Stimulated activated CD4-positive, alpha-beta T cell treated with anti-CD3 and anti-CD28 coated beads, Interleukin-4, amount 100 ng/mL, for 48 hours (primary cell): ENCODE measurements at places on chromosomes 1 and 21.
A peak's percentile ranks its signal among the peaks of the same experiment; 100 is the strongest.

DNA sequence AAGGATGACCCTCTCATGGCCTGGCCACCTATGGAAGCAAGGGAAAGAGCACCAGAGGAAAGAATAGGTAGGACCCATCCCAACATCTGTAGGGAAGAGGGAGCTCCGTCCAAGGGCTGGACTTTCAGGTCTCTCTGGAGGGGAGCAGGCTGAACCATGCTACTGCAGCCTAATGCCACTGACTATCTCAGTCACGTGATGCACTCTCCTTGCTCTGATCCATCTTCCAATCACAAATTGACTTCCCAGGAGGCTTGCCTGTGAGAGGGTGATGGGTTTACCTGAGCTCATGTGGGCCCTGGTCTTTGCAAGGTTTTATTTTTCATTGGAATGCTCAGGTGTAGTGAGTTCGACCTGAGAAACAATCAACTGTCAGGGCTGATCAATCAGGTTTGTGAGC, 128.8 kb downstream of the CACNA1E start:
- DNase-seq: no peak

GRCh38 chr1:184387069-184387475, 243 bp downstream of the C1orf21 start:
- DNase-seq: no peak

DNA sequence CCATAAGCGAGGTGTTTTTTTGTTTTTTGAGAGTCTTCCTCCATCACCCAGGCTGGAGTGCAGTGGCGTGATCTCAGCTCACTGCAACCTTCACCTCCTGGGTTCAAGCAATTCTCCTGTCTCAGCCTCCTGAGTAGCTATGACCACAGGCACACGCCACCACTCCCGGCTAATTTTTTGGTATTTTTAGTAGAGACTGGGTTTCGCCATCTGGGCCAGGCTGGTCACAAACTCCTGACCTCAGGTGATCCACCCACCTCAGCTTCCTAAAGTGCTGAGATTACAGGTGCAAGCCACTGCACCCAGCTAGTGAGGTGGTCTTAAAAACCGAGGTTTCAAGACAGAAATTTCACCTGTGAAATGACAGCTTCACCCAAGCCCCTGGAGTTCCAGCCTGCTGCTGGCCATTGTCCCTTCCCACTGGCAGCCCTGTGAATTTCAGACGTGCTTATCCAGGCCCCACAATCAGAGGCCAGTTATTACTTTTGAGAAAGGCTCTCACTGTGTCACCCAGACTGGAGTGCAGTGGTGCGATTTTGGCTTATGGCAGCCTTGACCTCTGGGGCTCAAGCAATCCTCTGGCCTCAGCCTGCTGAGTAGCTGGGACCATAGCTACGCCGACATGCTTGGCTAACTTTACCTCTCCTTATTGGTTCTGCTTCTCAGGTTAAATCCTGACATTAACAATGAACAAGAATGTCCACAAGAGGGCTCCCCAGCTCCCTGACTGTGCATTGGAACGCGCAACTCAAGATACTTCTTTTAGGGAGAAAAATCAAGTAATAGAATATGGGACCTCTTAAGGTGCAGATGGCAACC, 19.4 kb downstream of the ENO1 start:
- DNase-seq: no peak

DNA sequence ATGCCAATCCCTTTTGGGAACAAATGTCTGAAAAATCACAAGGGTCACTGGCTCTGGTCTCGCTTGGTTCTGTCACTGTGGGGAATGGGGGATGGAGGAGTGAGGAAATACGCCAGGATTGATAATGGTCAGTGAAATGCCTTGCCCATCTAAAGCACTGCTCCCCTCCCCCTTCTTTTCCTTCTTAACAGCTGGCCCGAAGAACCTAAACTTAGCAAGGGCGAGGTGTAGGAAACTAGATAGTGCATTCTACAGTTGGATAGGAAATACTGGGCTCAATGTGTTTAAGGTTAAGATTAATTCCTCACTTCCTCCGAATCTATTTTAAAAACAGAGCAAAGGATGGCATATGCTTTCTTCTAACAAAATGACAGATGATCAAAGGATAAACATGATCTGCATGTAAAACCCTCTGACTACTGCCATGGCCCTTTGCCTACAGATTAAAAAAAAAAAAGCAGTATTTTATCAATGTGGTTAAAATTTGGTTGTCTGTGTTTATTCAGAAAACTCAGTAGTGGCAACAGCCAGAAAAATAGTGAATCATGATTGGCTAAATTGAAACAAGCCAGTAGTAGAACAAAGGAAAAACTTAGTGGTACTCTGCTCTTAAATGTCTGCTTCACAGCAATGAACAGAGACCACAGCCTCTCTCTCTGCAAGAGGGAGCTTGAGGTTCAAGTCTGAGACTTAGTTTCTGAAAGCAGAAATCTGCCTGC, 86.1 kb upstream of the VAV3 start:
- DNase-seq: no peak

- no peak for DNase-seq
Observed at GRCh38 chr1:161200992-161201835, 953 bp upstream of the NDUFS2 start.

DNA sequence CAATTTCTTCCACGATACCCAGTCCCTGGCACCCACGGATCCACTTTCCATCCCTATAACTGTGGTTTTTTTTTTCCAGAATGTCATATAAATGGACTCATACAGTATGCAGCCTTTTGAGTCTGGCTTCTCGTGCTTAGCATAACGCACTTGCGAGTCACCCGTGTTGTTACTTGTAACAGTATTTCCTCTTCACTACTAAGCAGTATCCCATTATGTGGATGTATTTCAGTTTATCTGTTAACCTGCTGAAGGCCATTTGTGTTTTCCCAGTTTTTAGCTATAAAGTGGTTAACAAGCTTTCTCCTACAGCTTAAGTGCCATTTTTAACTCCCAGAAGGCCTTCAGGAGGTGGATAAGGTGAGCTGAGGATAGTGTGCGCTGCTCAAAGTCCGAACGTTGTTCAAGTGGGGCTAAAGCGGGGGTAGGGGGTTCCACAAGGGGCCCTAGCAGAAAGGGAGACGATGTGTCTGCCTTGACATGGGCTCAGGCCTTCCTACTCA, 829 bp downstream of the ADAR start:
- no peak for DNase-seq

GRCh38 chr1:243638186-243638585, 211.9 kb downstream of the AKT3 start:
- DNase-seq: no peak

DNA sequence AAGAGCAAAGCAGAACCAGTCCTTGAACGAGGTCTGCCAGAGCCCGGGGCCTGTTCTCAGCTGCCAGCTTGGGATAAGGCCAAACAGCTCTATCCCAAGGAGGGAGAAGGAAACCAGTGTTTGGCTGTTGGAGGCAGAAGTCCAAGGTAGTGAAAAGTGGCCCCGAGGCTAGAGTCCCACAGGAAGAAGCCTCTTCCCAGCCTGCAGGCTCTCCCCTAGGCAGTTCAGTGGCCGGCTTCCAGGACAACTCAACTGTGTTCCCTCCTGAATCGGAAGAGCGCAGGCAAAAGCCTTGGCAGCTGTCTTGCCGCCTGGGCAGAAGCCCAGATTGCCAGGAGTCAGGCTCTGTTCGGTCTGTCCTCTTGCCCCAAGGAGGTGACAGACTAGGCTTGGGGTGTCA, 19.3 kb downstream of the QSOX1 start:
- no peak for DNase-seq

- DNase-seq: peak; percentile 86
Observed at GRCh38 chr1:151594143-151594625, 17.7 kb upstream of the SNX27 start.

GRCh38 chr1:171061425-171062143, 29.1 kb upstream of the FMO3 start:
- DNase-seq: no peak

- no peak for DNase-seq
Observed at GRCh38 chr1:172640111-172640510, 18.8 kb upstream of the FASLG start.

DNA sequence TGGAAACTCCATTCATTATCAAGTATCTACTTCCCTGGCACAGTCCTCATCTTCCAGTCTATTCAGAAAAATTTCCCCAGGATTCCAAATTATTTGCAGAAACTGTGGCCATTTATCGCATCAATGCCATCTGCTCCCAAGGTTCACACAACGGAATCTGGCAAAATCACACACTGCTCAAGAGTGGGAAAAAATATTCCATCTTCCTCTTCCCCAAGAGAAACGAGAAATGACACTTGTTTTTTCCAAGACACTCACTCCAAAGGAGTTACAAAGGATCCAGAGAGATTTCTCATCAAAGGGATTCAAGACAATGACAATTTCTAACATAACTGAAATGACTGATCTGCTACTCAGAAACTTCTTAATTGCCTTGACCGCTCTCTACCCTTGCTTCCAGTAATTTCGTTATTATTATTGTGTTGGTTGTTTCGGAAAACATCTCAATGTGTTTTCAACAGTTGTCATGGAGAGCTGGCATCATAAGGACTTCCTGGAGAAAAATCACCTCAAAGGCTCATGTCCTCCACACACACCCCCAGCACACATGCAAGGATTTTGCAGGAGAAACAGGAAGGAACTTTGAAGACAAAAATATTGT, 128.0 kb downstream of the PSMG1 start:
- no peak for DNase-seq

GRCh38 chr1:231724876-231725647, 98.5 kb downstream of the DISC1 start:
- DNase-seq: peak; percentile 9

DNA sequence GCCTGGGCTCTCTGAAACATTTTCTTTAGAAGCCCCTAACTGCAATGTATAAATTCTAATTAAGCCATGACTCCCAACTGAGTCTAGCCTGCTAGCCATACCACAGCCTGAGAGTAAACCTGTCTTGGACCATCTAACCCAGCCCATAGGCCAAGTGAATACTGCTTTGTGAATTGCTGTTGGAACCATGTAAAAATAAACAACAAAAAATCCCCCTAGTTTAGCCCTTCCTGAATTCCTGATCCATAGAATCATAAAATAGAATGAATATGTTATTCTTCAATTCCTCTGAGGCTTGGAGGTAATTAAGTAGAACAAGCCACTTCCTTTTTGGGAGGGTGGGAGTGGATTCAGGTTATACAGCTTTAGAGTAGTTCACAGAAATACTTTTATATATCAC, 1496.4 kb downstream of the MRPL39 start:
- no peak for DNase-seq

- DNase-seq: no peak
Observed at GRCh38 chr1:114341299-114341698, 169.7 kb downstream of the TRIM33 start.
